Activated CD4-positive, alpha-beta T cell treated with anti-CD3 and anti-CD28 coated beads, Interleukin-2, amount 50 U/mL, for 16 hours (primary cell): ENCODE measurements at places on chromosomes 6 and 20.

DNA sequence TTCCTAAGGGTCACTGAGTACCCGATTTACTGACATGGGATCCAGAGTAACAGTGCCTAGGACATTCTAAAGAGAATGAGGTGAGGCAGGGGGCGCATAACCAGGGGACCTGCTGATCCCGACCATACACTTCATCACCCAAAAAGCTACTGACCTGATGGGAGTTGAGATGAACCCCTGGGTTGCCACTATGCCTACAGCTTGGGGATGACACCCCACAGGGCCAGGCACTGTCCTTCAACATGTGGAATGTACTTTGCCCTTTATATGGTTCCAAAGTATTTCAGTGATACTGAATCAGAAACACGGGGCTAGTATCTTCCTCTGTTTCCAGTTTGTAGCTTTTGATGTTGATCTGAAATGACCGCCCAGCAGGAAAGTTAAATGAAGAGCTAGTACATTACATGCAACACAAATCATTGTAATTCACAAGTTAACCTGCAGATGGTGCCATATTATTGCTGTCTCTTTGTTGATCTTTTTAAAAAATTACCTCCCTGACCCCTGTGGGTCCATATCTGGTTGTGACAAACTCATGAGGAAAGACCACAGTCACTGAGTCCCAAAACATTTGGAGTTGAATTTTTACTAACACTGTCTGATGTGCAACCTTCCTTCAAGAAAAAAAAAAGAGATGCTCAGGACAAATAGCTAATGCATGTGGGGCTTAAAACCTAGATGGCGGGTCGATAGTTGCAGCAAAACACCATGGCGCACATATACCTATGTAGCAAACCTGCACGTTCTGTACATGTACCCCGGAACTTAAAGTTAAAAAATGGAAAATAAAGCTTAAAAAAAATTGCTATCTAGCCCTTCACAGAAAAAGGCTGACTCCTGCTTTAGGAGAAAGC lies 42.7 kb upstream of the GCNT2 start:
- peak; percentile 50 for DNase-seq

- DNase-seq = no peak
These were observed 18.4 kb upstream of the RPN2 start for GRCh38 chr20:37160683-37161082.

DNA sequence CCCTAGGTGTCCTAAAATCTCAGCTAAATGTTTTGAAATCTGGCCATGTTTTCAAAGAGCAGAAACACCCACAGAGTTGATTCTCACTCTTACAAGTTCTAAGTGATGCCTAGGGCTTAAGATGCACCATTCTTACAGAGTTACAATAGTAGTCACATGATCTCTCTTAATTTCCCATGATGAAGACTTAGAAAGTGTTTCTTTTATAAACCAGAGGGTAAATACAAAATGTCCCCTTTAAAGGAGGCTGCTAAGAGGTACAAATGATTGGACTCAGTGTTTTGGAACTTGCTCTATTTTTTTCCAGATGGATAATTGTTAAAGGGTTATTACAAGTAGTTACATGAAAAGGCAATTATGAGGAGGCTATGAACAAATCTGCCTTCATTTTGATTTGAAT lies 244.6 kb downstream of the GRM1 start:
- no peak for DNase-seq

- DNase-seq = no peak
These were observed 72.3 kb downstream of the QKI start for GRCh38 chr6:163486821-163487220.

- peak; percentile 41 for DNase-seq
These were observed 21.1 kb downstream of the RAET1L start for GRCh38 chr6:150004101-150004782.

DNA sequence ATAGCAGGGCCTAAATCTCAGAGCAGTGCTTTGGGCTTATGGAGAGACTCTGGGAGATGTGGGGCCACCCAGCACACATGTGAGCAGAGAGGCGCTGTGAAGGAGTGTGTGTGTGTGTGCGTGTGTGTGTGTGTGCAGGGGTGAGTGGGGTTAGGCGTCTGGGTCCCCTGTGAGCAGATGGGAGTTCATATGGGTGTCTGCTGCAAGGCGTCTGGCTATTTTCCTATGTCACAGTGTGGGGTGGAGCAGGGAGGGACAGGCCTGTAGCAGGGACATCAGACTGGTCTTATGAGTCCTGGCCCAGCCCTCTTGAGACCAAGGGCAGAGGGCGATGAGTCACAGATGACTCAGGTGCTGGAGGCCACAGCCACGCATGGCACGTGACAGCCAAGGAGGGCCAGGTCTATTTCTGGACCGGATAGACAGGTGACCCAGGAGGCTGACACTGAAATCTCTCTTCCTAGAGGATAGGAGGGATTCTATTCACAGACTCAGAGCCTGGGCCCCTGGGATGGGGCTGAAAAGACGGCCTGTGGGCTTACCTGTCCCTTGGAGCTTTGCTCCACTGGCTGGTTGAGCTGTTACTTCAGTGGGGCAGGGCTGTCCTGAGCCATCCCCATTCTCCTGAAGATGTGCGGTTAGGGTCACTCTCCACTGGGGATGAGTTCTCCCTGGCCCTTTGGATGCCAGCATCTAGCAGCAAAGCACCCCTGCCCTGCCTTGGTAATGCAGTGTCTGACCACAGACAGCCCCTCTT lies 28.9 kb downstream of the VEGFA start:
- DNase-seq = no peak

- DNase-seq = no peak
These were observed 293.4 kb upstream of the SPTLC3 start for GRCh38 chr20:12715371-12715770.

GRCh38 chr6:157291356-157291755 lies 32.0 kb downstream of the TMEM242 start:
- DNase-seq = no peak

DNA sequence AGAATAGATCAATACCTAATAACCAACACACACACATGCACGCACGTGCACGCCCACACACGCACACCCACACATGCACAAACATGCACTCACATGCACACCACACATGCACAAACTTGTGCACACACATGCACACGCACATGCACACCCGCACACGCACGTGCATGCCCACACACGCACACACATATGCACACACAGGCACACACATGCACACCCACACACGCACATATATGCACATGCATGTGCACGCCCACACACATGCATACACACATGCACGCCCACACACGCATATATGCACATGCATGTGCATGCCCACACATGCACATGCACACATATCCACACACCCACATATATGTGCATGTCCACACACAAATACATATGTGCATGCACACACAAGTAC lies 26.2 kb upstream of the CHRNA4 start:
- DNase-seq = no peak

GRCh38 chr6:169976301-169977081 lies 225.1 kb downstream of the ERMARD start:
- DNase-seq = no peak

DNA sequence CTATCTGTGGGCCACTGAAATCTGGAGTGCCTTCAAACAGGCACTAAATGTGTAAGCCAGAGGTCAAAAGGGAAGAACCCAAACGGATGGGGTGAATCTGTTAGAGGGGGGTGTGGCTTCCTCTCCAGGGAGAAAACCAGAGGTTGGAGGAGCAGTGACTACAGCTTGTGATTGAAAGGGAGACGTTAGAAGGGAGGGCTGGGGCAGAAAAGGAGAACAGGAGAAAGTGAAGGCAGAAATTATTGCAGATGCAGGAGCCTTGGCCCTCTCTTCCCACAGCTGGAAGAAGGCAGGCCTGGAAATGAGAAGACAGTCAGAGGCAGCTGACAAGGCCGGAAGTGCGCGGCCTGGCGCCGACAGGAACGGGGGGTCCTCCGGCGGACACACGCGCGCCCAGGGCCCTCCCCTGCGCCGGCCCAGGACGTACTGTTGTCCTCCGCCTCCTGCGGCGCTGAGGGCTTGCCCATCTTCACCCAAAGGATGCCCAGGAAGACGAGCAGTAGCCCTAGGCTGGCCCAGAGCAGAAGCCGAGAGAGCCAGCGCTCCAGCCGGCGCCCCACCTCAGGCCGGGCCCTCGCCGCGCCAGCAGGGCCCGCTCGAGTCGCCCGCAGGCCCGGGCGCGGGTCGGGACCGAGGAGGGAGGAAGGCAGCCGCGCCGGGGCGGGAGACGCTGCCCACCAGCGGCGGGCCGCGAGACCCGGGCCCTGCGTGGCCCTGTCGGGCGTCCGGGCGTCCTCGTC lies 806 bp downstream of the LEMD2 start:
- DNase-seq = peak; percentile 79

- DNase-seq = no peak
These were observed 129.9 kb downstream of the CRYBG1 start for GRCh38 chr6:106490436-106490835.

DNA sequence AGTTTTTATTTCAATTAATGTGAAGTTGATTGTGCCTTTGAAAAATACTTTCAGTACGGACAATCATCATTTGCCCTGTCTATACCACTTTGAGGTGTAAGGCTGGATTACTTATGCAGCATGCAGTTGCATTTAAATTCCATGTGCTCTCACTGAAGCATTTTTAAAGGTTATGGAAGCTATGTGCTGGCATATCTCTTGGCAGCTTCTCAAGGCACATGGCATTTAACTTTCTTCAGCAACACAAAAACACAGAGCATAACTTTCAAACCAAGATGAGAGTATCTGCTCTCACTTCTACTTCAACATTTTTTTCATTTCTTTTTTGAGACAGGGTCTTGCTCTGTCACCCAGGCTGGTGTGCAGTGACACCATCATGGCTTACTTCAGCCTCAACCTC lies 360.6 kb upstream of the RUNX2 start:
- no peak for DNase-seq

- DNase-seq = no peak
These were observed 70.2 kb downstream of the HS3ST5 start for GRCh38 chr6:114272582-114272981.

- no peak for DNase-seq
These were observed 98.8 kb upstream of the CITED2 start for GRCh38 chr6:139473231-139473701.

GRCh38 chr6:69918813-69919475 lies 52.6 kb downstream of the COL19A1 start:
- DNase-seq = no peak

- no peak for DNase-seq
These were observed 150.8 kb downstream of the ASCC3 start for GRCh38 chr6:100730001-100730980.
